ENCODE measurements at places on chromosomes 13 and 19.

DNA sequence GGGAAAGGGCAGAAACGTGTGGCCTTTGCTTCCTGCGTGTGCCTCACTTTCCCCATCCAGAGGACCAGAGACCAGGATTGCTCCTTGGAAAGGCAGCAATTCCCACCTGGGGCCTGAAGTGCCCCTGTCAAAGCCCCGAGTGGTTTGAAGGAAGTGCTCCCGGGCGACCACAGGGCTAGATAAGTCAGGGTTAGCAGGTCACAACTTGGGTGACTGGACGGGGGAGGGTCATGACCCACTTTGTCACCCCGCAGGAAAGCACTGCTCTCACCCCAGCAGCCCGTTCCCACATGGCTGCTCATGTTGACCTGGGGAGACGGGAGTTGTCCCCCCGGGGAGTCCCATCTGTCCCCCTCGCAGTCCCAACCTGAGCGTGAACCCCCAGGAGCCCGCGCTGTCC, 459 bp downstream of the PRAM1 start:
- DNase-seq, result no peak

DNA sequence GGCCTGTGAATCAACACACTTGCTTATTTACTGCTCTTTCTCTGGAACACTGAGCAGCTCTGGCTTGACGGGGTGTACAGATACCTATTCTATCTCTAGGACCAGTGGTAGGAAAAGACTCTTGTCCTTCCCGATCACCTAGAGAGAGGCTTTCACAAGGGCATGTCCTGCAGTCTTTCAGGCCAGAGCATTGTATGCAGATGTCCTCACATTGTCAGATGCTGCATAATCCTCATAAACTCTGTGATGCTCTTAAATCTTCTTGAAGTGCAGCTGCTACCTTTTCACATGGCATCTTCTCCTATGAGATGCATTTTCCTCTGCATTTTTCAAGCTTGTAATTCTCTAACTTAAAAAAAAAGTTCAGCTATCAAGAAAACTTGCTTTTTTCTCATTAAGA, 369.4 kb downstream of the OLFM4 start:
- no peak for DNase-seq

GRCh38 chr13:23386533-23386932, 47.0 kb downstream of the SACS start:
- peak; percentile 44 for DNase-seq

- no peak for DNase-seq
Measured at GRCh38 chr13:78035500-78035899, 116.9 kb upstream of the EDNRB start.

- DNase-seq, result no peak
Measured at GRCh38 chr13:101262306-101262705, 154.0 kb downstream of the NALCN start.

GRCh38 chr13:86906127-86906874, 764.9 kb upstream of the SLITRK5 start:
- no peak for DNase-seq

- DNase-seq, result no peak
Measured at GRCh38 chr19:36207605-36208252, 6.7 kb downstream of the ZNF565 start.
